Posterior vena cava (tissue), 2 donors: ENCODE measurements at places on chromosomes 12 and 14. TPM values are rescaled to one million over a fixed set of nuclear protein-coding genes. Genes with fewer than 3 reads are reported as not detected.
A peak's percentile ranks its signal among the peaks of the same experiment; 100 is the strongest.

- DNase-seq: no peak
Measured at GRCh38 chr12:52198454-52199215, 6.8 kb upstream of the KRT80 start.

HOTAIR gene
- 4.8 TPM for total RNA-seq

- no peak for DNase-seq
Measured at GRCh38 chr12:47231456-47231855, 151.7 kb upstream of the AMIGO2 start.

DNA sequence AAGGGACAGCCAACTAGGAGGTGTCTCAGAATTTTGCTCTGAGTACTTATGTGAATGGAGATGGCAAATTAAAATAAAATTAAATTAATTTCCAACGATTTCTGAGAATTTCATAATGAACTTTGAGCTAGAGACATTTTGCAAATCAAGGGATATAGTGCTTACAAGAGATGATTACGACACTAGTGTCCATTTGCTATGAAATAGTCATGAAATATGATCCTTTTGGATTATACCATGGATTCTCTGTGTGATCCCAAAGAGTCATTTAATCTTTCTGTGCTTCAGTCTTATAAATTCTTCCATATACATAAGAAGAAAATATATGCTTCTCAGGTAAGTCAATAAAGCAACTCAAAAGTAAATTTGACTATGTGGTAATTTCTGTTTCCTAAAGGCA, 240.6 kb downstream of the SLC25A21 start:
- DNase-seq: no peak

ZNF605 gene
- 10.2 TPM for total RNA-seq

- no peak for DNase-seq
Measured at GRCh38 chr12:127393465-127393864, 873.5 kb upstream of the TMEM132C start.

ACOT6 gene
- total RNA-seq: not detected

- no peak for DNase-seq
Measured at GRCh38 chr14:50242566-50243310, 11.4 kb upstream of the SOS2 start.

DNA sequence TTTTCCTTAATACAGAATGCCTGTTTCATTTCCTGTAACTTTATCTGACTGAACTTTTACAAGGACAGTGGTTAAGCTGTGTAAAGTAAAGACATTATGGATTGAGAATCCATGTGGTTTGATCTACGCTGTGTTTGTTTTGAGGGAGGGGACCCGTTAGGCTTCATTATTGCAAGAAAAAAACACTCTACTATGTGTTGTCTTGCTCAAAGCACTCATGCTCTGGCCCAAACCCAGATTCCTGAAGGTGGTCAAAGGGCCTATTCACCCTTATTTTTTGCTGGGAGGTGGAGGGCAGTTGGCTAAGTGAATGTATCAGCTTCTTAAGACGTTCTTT, 11.9 kb downstream of the RNF10 start:
- DNase-seq: no peak

GRCh38 chr12:63706336-63706735, 38.0 kb upstream of the DPY19L2 start:
- no peak for DNase-seq

DNA sequence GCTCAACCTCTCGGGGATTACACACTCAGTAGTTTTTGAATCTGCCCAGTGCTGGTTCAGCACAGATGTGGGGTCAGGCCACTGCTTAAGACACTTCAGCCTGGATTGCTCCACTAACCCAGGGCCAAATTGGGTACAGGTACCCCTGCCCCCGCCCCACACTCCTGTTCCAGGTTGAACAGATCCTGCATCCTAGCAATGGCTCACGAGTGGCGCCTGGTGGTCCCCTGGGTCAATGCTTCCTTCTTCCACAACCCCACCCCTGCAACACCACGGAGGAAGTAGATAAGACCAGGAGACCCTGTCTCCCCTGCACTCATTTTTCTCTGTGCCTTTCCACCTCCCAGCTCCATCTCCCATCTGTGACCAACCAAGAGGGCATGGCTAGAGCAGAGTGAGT, 108.4 kb downstream of the ESRRB start:
- no peak for DNase-seq

DNA sequence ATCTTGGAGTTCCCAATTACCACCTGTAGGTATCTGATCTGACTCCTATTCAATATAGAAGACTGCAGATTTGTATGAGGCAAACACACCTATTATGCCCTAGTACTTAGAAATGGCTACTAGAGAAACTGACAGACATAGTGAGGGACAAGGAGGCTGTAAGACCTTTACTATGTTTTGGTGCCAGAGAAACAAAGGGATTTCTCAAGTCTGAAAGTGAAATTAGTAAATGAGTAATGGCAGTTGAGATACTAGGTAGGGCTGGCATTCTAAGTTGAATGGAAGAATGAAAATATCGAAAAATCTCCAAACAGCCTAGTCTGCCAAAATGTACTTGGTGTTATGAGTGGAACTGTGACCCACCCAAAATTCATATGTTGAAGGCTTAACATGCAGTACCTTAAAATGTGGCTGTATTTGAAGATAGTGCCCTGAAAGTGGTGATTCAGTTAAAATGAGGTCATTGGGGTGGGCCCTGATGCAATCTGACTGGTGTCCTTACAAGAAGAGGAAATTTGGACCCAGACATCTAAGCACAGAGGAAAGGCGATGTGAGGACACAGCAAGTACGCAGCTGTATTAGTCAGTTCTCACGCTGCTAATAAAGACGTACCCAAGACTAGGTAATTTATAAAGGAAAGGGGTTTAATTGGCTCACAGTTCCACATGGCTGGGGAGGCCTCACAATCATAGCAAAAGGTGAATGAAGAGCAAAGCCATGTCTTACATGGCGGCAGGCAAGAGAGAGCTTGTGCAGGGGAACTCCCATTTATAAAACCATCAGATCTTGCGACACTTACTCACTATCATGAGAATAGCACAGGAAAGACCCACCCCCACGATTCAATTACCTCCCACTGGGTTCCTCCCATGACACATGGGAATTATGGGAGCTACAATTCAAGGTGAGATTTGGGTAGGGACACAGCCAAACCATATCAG, 127.0 kb downstream of the APAF1 start:
- no peak for DNase-seq

DNA sequence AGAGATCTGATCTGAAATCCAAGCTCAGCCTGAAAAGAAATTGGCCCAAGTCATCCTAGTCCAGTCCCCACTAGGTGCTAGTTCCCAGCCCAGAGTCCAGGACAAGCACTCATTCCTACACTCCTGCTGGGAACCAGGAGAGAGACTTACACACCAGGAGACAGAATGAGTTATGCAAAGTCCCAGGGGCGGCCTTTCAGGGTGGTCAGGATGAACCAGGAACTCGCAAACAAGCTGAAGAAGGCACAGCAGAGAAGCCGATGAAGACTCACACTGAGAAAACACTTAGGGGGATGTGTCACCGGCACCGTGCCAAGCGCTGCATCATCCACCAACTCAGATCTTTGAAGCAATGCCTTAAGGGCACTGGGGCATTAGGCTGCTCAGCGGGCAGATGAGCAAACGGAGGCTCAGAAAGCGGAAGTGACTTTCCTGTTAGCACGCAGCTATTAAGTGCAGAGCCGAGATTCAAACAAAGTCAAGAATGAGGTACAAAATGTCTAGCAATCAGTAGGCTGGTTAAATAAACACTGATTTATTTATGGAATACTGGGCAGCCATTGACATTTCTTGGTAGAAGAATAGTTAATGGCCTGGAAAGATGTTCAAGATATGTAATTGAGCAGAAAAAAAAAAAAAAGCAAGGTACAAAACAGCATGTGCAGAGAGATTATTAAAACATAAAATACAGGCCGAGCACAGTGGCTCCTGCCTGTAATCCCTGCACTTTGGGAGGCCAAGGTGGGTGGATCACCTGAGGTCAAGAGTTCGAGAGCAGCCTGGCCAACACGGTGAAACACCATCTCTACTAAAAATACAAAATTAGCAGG, 78.7 kb downstream of the LRRC74A start:
- peak; percentile 96 for DNase-seq

LHX5 gene
- total RNA-seq: not detected

DNA sequence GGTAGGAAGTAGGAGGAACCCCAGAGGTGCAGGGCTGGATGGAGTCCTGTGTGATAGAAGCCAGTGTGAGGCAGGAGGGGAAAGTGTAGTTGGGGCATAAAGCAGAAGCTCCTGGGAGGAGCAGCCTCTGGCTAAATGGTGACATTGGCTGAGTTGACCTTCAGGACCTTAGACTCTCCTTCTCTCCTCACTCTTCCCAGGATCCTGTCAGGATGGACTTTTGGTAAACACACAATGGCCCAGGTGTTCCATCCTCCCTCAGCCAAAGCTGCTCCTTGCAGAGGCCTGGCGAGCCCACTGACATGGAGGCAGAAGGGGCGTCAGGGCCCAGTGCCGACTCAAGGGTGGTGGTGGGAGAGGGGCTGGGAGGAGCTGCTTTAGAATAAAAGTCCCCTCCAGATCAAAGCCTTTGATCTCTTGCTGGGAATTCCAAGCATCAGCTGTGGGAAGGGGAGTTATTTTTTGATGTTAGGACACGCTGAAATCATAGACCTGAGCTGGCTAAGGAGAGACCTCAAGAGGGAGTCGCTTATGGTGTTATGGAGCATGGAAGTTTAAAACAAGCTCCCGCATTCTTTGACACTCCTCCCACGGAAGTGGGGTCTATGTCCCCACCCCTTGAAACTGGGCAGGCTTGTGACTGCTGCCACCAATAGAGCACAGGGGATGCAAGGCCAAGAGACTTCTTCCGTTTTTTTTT, 44.1 kb downstream of the SMIM41 start:
- DNase-seq: no peak

KRT71 gene
- total RNA-seq: not detected

CLEC2B gene
- total RNA-seq: 11.3 TPM

DNAJC22 gene
- not detected for total RNA-seq

ENDOU gene
- 0.38 TPM for total RNA-seq

GRCh38 chr12:105748806-105749600, 389.8 kb downstream of the NUAK1 start:
- peak; percentile 83 for DNase-seq

DNA sequence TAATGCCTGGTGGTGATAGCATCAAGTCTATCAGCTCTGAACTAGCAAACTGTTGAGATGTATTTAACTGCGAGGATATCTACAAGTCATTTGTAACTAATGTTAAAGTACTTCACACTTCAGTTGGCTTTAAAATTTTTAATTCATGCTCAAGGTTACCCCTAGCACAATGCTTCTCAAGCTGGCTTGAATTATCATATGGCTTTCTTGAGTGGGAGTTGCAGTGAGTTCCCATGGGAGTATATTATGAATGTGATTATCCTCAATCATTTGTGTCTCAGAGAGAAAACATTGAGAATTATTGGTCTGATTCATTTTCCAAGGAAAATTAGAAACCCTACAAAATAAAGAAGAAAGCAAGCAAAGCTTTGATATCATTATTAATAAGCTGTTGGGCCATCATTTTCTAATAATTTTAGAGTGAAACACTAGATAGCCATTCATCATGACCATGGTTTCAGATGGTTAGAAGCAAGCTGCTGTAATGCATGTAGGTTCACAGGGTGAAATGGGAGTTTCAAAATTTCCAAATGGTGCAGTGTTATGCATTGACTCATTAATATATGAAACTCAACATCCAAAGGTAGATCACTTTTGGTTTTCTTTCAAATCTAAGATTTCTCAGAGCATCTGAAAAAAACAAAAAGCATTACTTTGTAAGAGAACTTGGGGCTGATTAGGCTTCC, 11.8 kb upstream of the KRAS start:
- no peak for DNase-seq

DNA sequence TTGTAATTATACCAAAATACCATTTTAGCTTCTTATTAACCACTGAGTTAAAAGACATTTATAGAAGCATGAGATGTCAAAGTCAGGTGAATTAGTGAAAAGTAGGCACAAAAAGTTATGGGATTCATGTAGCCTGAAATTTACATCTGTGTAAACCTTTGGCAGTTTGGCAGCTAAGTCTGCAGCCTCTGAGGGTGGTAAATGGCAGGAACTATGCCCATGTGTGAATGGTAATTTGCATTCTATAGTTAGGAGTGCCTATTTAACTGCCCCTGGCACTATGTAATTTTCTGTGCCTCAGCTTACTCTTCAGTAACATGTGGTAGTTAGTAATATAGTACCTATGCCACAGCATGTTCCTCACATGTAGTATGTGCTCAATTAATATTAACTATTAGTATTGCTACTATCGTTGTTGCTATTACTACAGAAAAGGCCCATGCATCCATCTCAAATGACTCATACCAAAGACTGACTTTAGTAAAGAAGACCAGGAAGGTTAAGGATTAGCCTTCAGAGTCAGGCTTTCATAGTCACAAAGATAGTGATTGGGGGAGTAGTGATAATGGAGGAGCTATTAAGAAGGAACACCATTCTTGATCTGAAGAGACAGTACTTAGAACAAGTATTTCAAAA, 258.7 kb upstream of the BTG1 start:
- no peak for DNase-seq

DNA sequence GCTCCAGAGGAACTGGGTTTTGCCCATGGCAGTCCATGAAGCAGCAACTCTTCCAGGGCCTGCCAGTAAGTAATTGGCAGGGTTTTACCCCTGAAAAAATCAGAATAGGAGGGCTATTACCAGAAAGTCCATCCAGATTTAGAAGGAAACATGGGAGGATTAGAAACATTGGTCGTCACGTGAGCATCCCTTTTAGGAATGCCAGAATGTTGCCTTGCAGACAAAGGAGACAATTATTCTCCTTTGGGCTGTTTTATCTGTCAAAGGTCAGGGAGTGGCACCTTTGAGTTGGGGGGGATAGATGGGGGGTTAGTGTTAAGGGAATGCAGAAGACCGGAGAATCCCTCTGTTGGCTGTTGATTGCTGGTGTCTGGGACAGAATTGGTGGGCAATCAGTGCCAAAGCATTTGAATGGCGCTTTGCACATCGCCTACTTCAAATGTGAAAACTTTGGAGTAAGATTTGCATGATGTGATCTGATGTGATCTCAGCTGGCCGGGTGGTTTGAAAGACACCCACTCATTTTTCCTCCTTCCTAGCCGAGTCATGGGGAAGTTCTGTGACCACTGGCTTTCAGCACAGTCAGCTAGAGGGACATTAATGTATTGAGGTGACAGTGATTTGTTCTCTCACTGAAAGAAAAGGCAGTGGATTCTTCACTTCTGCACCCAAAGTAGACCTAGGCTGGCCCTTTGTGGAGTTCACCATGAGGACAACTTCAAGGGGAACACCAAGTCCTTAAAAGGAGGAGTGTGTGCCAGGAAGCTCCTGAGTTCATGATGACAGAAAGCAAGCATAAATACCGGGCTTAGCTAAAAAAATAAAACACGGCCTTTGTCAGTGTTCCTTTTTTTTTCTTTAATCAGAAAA, 31.4 kb downstream of the FLVCR2 start:
- DNase-seq: no peak

ZDHHC22 gene
- total RNA-seq: not detected

RNASE7 gene
- not detected for total RNA-seq

- DNase-seq: no peak
Measured at GRCh38 chr12:58420503-58420902, 479.1 kb downstream of the ATP23 start.

- DNase-seq: no peak
Measured at GRCh38 chr14:61145903-61146481, 135.1 kb downstream of the TMEM30B start.

OR6C68 gene
- not detected for total RNA-seq
